Stimulated activated CD8-positive, alpha-beta memory T cell treated with anti-CD3 and anti-CD28 coated beads, Interleukin-15, amount 100 ng/mL, for 4 hours (primary cell): ENCODE measurements at places on chromosomes 11 and 22.

- no peak for DNase-seq
These were observed 55.3 kb upstream of the GCAT start for GRCh38 chr22:37752189-37753087.

DNA sequence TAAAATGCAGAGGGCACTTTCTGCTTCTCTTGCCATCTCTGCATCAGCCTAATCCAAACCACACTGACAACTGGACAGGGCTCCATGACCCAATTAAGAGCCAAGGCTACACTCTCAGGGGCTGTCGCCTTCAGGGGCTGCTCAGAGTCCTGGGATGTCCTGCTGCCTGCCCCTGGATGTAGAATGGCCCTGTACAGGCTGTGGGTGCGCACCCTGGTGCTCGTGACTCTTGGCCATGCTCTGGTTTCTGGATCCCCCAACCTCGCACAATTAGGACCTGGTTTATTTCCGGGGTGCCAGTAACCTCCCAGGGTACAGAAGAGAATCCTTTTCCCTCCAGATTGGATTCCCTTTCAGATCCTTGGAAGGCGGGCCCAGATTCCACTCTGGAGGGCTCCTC, 11.3 kb downstream of the IFT27 start:
- DNase-seq = no peak

DNA sequence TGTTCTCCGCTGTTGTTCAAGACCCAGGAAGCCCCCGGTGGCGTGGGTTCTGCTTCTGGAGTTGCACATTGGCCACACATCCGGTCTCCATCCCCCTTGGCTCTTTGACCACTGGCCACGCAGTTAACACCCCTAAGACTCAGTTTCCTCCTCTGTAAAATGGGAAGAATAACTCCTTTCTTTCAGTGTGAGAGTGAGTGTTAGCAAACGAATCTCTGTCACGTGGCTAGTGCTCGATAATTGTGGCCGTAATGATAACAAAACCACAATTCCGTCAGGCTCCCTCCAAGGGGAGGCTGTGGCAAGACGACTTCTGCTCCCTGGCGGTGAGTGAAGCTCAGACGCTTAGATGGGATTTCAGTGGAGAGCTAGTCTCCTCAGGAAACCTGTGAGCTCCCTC, 315.2 kb upstream of the B3GAT1 start:
- DNase-seq = no peak

- no peak for DNase-seq
These were observed 197.6 kb upstream of the SYN3 start for GRCh38 chr22:33255791-33256190.

DNA sequence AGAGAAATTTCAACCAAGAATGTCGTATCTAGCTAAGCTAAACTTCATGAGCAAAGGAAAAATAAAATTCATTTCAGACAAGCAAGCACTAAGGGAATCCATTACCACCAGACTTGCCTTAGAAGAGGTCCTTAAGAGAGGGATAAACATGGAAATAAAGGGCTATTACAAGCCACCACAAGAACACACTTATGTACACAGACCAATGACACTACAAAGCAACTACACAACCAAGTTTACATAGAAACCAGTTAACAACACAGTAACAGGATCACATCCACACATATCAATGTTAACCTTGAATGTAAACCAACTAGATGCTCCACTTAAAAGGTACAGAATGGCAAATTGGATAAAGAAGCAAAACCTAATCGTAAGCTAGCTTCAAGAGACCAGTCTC, 38.0 kb downstream of the TMEM123 start:
- no peak for DNase-seq

DNA sequence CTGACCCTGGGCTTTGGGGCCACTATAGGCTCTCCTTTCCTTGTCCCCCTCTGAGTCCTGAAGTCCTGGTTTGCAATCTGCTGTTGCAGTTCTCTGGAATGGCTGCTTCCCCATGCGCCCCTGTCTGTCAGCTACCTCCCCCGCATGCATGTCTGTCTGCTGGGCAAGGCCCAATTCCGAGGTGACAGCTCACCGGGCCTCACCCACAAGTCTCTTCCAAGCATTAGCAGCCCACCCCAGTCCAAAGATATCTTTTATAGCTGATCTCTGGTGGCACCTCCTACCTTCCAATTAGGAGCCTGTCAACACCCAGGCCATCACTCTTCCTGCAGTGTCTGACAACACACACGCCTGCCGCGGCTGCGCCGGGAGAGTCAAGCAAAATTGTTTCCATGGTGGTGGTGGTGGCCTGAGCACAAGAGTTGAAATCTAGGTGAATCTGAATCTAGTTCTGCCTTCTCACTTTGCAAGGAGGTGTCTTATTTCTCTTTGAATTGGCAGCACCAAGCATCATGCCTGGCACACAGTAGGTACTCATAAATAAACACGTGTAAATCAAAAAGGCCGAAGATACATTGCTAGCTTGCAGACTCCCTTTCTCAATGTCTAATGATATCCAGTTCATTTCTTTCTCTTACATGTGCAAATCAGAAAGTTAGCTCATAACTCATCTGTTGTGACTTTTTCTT, 1.2 kb upstream of the LMO2 start:
- DNase-seq = no peak

- no peak for DNase-seq
These were observed 4.6 kb downstream of the TECTA start for GRCh38 chr11:121105481-121106195.

DNA sequence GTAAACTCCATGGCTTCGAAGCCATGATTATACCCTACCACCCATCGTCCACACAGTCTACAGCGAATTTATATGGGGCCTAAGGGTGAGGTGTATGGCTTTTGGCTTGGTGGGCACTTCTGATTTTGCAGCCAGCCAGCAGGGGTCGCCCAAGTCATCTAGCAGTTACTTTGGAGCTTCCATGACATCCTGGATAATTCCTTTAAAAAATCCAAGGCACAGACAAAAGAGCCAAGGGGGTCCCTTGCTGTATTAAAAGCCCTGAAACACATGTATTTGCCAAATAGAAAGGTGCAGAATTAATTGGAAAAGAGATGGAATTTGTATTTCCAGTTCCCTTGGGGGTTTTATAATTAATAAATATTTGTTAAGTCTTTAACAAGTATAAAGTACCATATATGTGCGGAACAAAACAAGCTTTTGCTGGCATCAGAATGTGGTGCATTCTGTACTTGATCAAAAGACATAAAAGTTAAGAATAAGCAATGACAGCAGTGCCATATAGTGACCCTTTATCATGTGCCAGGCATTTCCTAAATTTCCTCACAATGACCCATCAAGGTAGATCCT, 132.8 kb upstream of the PITPNB start:
- no peak for DNase-seq

DNA sequence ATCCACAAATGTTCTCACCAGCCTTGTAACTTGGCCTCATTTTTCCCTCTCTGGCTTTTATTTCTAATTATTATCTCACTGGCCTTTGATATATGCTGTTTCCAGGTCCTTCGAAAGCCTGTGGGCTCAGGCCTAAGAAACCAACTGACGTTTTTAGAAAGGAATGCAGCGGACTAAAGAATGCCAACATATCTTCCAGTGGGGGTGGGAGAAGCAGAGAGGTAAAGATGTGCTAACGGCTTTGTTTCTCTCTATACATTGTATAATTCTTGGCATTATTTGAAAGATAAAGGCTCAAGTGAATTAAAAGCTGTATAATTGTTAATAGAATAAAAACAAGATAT, 28.2 kb downstream of the OR6Q1 start:
- DNase-seq = no peak

GRCh38 chr22:36613958-36614357, 85.0 kb upstream of the EIF3D start:
- DNase-seq = no peak

DNA sequence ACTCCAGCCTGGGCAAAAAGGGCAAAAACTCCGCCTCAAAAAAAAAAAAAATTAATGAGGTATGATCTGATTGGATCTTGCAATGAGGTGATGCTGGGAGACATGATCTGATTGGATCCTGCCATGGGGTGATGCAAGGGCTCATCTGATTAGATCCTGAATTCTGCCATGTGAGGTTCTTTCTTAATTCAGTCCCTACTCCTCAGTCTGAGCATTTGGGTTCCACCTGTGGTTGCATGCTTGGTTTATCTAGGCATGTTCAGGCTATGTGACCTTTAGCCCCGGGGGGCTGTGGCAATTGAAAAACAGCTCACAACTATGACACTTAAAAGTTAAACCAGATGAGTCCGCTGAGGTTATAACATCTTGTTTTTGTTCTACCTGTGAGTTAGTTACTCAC, 4.8 kb upstream of the TRIM6 start:
- no peak for DNase-seq

DNA sequence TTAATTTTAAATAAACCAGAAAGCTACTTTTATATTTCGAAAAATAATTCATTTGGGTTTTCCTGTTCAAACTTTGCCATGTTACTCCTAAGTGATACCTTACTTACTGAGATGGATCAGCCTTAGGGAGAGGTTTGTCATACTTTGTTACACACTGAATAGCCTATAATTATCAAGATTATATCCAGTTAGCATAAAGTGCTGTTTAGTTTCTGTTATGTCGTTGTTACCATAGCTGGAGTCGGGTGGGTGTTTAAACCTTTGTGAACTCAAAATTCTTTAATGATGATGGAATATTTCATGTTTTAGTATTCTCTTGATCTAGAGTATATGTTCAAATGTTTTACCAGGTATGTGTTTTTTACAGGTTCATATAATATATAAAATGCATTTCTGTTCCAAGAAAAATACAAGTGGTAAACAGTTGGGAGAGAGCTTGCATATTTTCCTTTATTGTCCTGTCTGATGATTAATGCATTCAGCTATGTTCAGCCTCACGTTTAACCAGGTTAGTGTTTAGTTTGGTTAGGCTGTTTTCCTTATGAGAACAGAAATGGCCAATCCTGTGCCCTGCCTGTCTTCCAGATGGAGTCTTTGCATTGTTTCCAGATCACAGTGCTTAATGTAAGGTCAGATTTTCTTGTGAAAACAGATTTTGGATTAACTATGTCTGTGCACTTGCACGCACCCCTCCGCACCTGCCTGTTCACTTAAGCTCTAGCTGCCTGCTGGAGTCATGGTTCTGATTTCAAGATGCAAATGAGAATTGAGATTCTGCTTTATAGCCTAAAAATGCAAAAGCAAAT, 105.6 kb downstream of the ATXN10 start:
- DNase-seq = no peak

DNA sequence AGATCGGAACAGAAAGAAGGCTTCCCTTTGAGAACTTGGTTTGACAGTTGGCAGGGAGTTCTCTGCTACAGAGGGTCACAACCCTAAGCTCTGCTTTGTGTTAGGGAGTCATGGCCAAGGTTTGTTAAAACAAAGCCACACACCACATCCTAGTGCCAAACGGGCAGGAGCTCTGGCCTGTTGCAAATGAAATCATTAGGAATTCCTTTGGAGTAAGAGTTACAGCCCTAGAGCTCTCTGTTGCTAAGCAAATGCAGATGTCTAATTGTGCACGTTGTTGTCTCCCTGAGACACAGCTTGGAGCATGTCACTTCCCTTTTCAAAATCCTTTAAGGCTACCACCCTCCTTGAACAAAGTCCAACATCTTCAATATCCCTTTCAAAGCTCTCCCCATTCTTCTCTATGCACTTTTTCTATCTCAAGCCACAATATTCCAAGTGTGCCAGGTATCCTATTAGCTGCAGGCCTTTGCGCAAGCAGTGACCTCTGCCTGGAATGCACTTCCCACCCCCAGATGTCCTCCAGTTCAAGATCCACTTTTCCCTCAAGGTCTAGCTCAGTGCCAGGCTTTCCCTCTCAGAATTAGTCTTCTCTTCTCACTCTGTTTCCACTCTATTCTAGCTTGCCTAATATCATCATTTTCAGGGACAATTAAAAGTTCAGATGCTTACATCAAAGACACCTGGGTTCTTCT, 253.7 kb upstream of the POU2AF2 start:
- DNase-seq = no peak

- DNase-seq = no peak
These were observed 667.2 kb downstream of the BRD1 start for GRCh38 chr22:49160261-49161001.

DNA sequence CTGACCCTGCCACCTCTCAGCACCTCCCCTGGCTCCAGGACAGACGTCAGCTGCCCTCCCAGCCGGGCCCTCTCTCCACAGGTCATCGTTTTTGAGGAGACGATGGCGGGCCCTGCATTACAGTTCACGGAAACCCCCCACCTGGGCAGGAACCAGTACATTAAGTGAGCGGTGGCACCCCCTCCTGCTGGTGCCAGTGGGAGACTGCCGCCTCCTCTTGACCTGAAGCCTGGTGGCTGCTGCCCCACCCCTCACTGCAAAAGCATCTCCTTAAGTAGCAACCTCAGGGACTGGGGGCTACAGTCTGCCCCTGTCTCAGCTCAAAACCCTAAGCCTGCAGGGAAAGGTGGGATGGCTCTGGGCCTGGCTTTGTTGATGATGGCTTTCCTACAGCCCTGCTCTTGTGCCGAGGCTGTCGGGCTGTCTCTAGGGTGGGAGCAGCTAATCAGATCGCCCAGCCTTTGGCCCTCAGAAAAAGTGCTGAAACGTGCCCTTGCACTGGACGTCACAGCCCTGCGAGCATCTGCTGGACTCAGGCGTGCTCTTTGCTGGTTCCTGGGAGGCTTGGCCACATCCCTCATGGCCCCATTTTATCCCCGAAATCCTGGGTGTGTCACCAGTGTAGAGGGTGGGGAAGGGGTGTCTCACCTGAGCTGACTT, 37.0 kb downstream of the B3GAT1 start:
- no peak for DNase-seq

DNA sequence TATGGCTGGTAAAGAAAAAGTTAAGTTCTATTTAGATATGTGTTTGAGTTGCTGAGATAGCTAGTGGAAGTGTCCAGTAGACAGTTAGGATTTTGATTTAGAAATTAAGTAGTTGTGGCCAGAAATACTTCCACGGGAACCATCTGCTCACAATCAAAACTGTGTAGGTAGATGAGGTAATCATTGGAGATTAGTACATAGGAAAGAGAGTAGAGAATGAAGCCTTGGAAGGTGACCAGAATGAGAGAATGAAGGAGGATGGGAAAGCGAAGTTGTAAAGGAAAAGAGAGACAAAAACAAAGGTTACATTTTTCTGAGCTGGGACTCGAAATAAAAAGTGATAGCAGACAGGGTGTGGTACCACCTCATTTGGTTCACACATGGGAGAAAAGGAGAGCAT, 296.9 kb upstream of the SORL1-AS1 start:
- DNase-seq = no peak

DNA sequence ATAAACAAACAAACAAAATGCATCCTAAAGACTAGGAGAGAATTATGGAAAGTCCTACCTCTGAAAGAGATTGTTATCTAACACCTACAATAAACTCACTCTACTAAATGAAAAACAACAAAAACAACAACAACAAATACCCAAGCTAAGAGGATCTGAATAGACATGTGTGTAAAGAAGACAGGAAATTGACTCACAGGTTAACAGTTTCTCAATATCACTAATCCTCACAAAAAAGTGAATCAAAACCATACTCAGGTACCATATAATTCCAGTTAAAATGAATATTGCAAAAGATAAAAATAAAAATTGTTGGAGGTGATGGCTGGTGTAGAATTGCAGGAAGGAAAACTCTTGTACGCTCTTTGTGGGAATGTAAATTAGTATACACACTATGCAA, 110.4 kb upstream of the TOP3B start:
- DNase-seq = no peak

DNA sequence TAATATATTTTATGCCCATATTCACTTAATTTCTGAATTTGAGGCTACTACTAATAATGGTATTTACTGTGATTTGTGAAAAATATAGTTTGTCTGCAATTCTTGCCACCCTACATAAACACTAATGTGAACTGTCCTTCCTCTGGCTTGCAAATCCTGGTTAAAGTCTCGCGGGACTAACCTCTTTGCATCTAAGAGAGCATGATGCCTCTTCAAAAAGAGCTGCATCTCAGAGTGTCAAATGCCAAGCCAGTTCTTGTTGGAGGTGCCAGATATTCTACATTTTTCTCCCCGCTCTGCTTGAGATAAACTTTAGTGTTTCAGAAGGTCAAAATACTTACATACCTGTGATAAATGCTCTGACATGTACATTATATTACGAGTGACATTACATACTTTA, 2.1 kb downstream of the ARHGAP42 start:
- DNase-seq = no peak
